ENCODE measurements at places on chromosomes 7 and 10.

GRCh38 chr7:155741805-155742204 is 70.5 kb downstream of the SHH start:
- no peak for DNase-seq

DNA sequence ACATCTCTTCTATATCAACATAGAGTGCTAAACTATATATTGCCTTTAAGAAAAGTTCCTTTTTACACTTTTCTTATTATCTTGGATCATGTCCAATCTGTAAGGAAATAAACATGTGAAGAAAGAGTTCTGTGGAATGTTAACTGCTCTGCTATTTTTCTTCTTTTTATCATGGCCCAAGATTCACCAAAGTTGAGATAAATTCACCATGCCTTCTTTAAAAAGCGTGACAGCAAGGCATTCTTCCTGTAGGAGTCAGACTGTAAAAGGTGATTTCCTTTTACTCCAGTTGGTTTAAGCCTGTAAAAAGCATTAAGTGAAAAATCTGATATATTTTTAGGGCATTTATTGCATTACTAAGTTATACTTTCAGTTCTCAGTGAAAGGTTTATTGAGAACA is 165.7 kb upstream of the FZD1 start:
- DNase-seq: peak; percentile 35

GRCh38 chr7:50352282-50352681 is 47.8 kb downstream of the IKZF1 start:
- no peak for DNase-seq

GRCh38 chr10:79273604-79274003 is 73.7 kb upstream of the PPIF start:
- DNase-seq: peak; percentile 42

DNA sequence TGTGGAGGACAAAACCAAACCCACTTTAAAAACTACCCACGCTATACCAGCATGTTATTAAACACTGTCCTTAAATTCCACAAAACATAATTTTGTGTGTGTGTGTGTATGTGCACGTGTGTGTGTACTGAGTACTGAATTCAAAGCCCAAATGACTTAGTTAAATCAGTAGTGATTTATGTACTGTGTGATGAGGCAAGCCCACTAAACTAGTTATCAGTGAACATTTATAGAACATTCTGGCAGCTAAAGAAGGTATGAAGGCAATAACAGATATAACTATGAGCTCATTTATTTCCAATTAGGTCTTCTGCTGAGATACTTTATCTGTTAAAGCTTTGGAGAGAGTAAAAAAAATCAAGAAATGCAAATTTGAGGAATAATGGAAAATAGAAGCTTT is 115.1 kb downstream of the CPED1 start:
- DNase-seq: no peak

- peak; percentile 37 for DNase-seq
Observed at GRCh38 chr7:2247141-2247995, 5.3 kb downstream of the NUDT1 start.

GRCh38 chr7:12674861-12675260 is 12.6 kb upstream of the ARL4A start:
- no peak for DNase-seq

GRCh38 chr7:105268511-105269392 is 120.0 kb downstream of the SRPK2 start:
- peak; percentile 58 for DNase-seq

All from fibroblast of skin of scalp (primary cell).